ENCODE measurements at places on chromosomes 7 and 10. TPM values are rescaled to one million over a fixed set of nuclear protein-coding genes. Genes with fewer than 3 reads are reported as not detected.

Gene USP54
- 39.6 TPM for polyA plus RNA-seq

- no peak for DNase-seq
Measured at GRCh38 chr7:16356301-16356958, 64.9 kb downstream of the CRPPA start.

DNA sequence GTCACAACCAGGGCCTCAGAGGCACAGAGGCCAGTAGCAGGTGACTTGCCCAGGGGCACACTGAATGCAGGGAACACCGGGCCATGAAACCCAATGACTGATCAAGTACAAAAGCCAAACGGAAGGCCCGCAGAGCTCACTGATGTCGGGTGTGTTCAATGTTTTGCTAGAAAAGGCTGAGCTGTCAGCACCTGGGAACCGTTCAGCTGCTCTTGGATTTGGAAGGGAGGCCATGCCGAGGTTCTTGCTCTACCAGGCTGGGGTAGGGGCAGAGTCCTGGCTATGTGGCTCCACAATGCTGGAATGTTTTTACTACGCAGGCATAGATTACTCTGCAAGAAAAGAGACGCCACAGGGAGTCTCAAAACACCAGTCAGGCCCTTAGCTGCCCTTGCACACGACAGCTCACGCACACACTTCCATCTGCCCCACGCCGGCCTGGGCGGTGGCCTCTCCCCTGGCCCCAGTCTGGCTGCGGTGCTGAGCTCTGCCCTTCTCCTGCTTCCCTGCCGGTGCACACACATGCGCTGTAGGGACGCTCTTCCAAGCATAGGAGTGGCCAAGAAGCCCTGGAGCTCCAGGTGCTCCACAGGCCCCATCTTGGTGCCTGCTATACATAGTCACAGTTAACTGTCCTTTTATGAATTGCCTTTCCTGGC lies 79.9 kb downstream of the ZRANB1 start:
- no peak for DNase-seq

Gene TDRD1
- polyA plus RNA-seq: 0.03 TPM

DNA sequence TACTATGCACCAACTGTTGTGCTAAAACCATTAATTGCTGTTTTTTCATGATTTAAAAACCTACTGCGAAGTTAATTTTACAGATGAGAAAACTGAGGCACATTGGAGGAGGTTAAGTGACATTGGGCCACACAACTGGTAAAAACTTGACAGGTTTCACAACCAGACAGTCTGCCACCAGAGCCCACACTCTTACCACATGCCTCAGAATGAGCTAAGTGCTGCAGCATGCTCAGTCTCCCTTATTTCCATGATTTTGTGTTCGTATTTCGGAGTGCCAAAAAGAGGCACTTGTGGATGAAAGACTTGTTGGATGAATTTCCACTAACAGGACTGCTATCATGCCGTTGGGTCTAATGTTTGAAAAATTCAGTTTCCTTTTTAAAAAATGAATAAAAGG lies 77.4 kb downstream of the PCLO start:
- no peak for DNase-seq

Gene CFAP70
- polyA plus RNA-seq: 11.9 TPM

GRCh38 chr7:5586279-5586962 lies 162.8 kb upstream of the TNRC18 start:
- no peak for DNase-seq

DNA sequence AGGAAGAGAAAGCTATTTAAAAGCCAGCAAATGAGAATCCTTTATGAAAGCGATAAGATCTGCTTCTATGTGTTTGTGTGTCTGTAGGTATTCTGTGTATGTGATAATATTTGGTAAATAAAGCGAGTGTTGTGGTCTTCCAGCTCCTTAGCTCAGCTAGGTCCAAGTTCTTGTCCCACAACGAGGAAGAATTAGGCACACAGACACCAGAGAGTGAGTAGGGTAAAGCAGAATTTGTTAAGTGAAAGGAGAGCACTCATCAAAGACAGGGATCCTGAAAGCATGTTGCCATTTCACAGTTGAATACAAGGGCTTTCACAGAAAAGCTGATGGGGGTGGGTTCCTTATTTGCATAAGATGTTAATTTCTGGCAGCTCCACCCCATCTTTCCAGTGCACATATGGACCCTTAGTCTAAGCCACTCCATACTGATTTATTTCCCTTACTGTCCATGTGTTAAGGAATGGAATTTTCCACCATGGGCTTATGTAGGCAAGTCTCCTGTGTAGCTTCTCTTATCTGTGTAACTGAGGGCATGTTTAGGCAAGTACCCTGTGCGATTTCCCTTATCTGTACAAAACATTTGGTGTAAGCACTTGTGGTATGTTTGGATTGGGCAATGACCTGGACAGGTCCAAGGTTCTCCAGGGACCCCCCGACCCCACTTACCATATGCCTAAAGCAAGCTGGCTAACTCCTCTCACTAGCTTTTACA lies 165.9 kb upstream of the VIPR2 start:
- DNase-seq: no peak

- no peak for DNase-seq
Measured at GRCh38 chr10:70939441-70940003, 51.2 kb upstream of the PCBD1 start.

DNA sequence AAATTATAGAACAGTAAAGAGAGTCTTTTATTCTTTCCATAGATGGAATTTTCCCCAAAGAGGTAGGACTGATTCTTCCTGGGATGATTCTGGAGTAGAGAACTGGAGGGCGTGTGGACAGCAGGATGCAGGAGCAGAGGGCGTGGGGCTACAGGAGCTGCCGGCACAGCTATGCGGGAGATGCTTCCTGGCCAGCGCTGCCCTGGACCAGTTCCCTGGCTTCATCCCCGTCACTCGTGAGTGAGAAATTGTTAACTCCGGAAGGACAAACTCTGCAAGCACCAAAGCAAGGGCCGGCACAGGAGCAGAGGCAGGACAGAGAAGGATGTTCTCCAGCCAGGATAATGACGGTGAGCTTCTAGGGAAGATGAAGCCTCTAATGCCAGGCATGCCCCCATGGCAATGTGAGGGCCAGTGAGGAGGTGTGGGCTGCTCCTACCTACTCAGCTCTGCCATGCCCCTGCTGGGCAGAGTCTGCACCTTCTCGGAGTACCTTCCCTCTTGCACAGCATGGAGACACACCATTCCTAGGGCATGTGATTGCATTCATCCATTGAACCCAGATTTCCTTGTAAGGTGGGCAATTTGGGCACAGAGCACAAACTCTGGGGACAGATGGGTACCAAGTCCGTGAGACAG lies 760.9 kb upstream of the IGFBP3 start:
- no peak for DNase-seq

- DNase-seq: no peak
Measured at GRCh38 chr7:102389810-102390209, 6.4 kb upstream of the PRKRIP1 start.

- DNase-seq: no peak
Measured at GRCh38 chr7:19369182-19369581, 224.0 kb upstream of the FERD3L start.

DNA sequence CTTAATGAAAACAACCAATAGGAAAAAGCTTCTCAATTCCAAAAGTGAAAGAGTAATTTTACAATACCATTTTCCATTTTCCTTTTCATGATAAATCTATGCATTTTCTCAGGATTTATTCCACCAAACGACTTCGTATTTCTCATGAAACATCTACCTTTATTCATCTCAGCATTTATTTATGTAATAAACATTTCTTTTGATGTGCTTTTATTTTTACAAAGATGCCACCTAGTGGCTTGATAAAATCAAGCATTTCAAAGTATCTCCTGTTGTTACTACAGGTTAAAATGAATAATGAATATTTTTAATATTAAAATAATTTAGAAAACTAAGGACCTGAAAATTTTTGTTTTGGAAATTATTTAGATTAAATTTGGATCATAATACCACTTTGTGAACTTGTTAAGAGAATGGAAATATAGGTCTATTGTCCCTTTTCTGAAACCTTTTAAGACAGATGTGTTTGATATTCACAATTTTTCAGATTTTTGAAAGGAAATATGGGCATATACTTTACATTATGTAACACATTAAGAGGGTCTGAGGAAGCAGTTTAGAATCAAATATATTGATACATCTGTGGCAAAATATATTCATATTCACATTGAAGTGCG lies 2.7 kb upstream of the IQUB start:
- DNase-seq: no peak

GRCh38 chr7:157729566-157729965 lies 392.8 kb downstream of the DNAJB6 start:
- DNase-seq: no peak

DNA sequence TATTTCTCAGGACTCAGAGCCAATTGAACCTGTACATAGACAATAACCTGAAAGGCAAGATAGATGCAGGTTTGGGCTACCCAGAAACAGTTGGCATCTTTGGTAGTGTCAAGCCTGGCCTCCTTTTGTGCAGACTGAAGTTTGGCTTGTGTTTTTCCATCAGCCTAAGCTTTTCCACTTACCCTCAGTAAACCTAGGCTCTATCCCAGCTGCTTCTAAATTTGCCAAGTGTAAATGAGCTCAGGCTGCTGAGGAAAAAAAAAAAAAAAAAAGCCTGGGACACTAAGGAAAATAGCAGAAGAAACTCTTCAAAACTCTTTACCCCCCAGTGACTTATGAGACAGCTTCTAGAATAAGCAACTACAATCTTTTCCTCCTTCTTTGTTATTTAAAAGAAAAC lies 316.3 kb upstream of the SORCS1 start:
- no peak for DNase-seq

GRCh38 chr10:73786512-73786885 lies 1.1 kb downstream of the ZSWIM8 start:
- DNase-seq: no peak

Gene MTERF1
- polyA plus RNA-seq: 18.1 TPM

Gene HOXA10
- 140 TPM for polyA plus RNA-seq

DNA sequence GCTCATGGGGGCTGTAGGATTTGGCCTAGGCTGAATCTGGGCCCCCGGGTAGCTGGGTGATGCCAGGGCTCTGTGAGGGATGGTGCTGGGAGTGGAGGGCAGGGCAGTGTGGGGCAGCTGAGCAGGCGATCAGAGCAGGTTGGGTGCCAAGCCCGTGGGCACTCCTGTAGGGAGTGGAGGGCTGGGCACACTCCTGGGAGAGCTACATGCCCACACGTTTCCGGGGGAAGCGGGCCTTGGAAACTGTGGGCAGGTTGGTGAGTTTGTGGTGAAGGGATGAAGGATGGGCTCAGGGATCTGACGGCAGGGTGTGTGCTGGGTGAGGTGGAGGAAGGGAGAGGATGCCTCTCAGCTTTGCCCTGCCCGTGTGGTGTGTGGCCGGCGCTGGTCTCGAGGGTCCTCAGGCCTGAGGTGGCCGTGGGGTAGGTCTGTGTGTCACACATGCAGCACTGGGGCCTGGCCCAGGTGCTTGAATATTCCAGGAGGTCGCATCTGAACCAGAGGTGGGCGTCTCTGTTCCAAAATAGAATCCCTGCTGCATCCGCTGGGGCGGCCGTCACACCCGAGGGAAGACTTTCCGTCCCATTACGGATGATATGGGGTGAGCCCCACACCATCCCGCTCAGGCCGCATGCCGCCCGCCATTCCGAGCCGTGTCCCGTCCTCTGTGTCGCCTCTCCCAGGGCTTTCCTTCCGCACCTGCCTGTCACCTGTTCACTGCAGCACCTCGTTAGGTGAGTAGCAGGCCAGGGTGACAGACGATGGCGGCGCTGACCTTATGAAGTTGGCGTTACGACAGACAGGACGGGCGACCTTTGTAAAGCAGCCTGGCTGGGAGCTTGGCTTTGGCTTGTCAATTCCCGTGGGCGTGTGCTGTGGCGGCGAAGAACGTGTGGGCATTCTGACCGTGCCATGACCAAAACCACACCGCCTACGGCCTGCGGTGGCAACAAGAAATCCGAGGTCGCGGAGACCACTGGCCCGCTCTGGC lies 143.6 kb downstream of the ACTR3B start:
- DNase-seq: no peak

Gene PTF1A
- not detected for polyA plus RNA-seq

Gene EXOC4
- polyA plus RNA-seq: 68.1 TPM

- no peak for DNase-seq
Measured at GRCh38 chr10:102426803-102427287, 5.5 kb downstream of the CUEDC2 start.

GRCh38 chr10:32937911-32938424 lies 20.1 kb downstream of the ITGB1 start:
- no peak for DNase-seq

Gene ASZ1
- polyA plus RNA-seq: 0.06 TPM

Gene APBB1IP
- 1.9 TPM for polyA plus RNA-seq

GRCh38 chr7:64907641-64908326 lies 4.7 kb downstream of the ZNF273 start:
- DNase-seq: no peak

Gene DOCK1
- polyA plus RNA-seq: 62.5 TPM

DNA sequence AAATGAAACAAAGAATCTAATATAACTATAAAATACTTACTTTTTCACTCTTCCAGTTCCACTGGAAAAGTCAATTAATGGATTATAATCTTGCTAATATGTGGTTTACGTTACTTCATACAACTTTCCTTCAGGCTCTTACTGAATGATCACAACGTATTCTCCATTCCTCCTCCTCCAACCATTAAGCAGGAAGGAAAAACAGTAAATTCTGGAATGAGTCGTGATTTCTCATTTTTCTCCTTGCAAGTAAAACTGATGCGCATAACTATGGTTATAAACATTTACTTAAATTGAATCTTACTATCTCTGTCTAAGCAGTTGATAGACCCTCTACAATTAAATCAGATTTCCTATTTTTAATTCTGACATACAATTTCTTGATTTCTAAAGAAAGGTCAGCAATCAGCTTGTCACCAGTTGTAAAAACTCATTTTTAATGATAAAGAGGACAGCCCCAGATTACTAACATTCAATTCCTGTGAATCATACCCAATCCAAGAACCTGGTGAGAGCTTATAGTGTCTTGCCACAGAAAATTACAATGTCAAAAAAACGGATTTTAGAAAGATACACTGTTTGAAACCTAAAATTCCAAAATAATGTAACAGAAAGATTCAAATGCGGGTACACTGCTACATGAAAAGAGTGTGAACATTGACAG lies 64.3 kb downstream of the EZH2 start:
- no peak for DNase-seq

Gene CUBN
- 202 TPM for polyA plus RNA-seq

- no peak for DNase-seq
Measured at GRCh38 chr10:63765126-63765525, 243.9 kb downstream of the REEP3 start.

DNA sequence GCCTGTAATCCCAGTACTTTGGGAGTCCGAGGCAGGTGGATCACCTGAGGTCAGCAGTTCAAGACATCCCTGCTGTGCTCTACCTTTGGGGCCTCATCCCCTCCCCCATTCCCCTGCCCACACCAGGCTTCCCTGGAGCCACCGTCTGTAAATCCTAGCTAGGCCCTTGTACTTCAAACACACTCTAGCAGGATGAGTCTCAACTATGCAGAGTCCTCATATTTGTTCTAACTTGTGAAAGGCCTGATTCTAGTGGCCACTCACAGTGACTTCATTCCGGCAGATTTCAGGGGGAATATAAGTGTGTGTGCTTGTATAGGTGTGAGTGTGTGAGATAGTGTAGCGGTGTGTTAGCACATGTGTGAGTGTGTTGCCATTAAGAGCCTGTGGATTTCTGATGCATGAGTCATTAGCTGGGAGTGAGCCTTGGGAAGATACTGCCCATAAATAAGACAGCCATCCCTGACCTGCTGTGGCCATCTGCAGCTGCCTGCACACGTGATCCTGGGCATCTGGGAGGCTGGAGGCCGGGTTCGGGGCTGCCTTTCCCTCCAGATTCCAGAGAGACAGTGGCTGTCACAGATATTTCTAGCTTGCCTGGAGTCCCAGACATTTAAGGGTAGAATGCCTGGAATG lies 1.7 kb upstream of the NEURL1 start:
- no peak for DNase-seq
